ENCODE measurements at places on chromosomes 13 and 19. TPM values are rescaled to one million over a fixed set of nuclear protein-coding genes. Genes with fewer than 3 reads are reported as not detected.

The TEX101 gene
- not detected for total RNA-seq

The ZNF99 gene
- not detected for total RNA-seq

The SPRED3 gene
- total RNA-seq: 5.3 TPM

The LILRB4 gene
- total RNA-seq: not detected

The PLPP2 gene
- total RNA-seq: 20.0 TPM

The SLC25A41 gene
- total RNA-seq: under 0.01 TPM

The PLK5 gene
- total RNA-seq: not detected

The URAD gene
- total RNA-seq: not detected

The IFNL1 gene
- not detected for total RNA-seq

The SPART gene
- 77.8 TPM for total RNA-seq

The CTU1 gene
- 7.3 TPM for total RNA-seq

The KIR2DL3 gene
- not detected for total RNA-seq

The ZIC2 gene
- total RNA-seq: not detected

The LCP1 gene
- total RNA-seq: under 0.01 TPM

The TDRD3 gene
- 14.6 TPM for total RNA-seq

The TIMM13 gene
- total RNA-seq: 69.3 TPM

The PSG5 gene
- total RNA-seq: not detected

The CEACAM8 gene
- not detected for total RNA-seq

The STK11 gene
- total RNA-seq: 88.2 TPM

The RUBCNL gene
- not detected for total RNA-seq

The TPRX1 gene
- not detected for total RNA-seq

The TNFSF13B gene
- 0.94 TPM for total RNA-seq

The ZNF43 gene
- total RNA-seq: 7.0 TPM

The ANKLE1 gene
- 1.3 TPM for total RNA-seq

The FAM174C gene
- 12.8 TPM for total RNA-seq

The CADM4 gene
- total RNA-seq: 5.8 TPM

The PRR22 gene
- 0.19 TPM for total RNA-seq

The C1QTNF9B gene
- total RNA-seq: not detected

The ZNF85 gene
- total RNA-seq: 7.4 TPM

The C19orf81 gene
- 1.2 TPM for total RNA-seq

The KLK12 gene
- total RNA-seq: not detected

The FFAR1 gene
- not detected for total RNA-seq

The SULT2A1 gene
- total RNA-seq: not detected

The FSD1 gene
- total RNA-seq: 20.6 TPM

The CFAP97D2 gene
- not detected for total RNA-seq

The HIF3A gene
- total RNA-seq: 1.2 TPM

The IGFL2 gene
- total RNA-seq: not detected

The TTYH1 gene
- not detected for total RNA-seq

The MISP gene
- under 0.01 TPM for total RNA-seq

The CFD gene
- total RNA-seq: 1.4 TPM

The AMH gene
- 0.18 TPM for total RNA-seq

The ZNF235 gene
- 3.8 TPM for total RNA-seq

The ACP4 gene
- total RNA-seq: not detected

The KLK8 gene
- not detected for total RNA-seq

The FUT3 gene
- total RNA-seq: not detected

The PDX1 gene
- total RNA-seq: not detected

The ZNF8 gene
- total RNA-seq: 4.0 TPM

The NCR1 gene
- not detected for total RNA-seq

The CEACAM1 gene
- total RNA-seq: 0.38 TPM

The ZNF544 gene
- 54.2 TPM for total RNA-seq

The ATP4A gene
- total RNA-seq: not detected

All from endothelial cell of coronary artery (primary cell).